ENCODE measurements at places on chromosomes 12 and 14.

- H3K36me3 ChIP-seq: no peaks in the 10 kb centered on the region
- peaks cover 18% of the 10 kb centered on the region for H3K4me1 ChIP-seq
- no peak for DNase-seq
These were observed 46.3 kb downstream of the NTF3 start for GRCh38 chr12:5478081-5478706.

- H3K4me3 ChIP-seq: no peak overlapping the region
- no peak for DNase-seq
- no peaks in the 10 kb centered on the region for H3K36me3 ChIP-seq
- no peak overlapping the region for H3K27ac ChIP-seq
- H3K27me3 ChIP-seq: peaks cover 20% of the 10 kb centered on the region
- H3K4me1 ChIP-seq: no peaks in the 10 kb centered on the region
These were observed 74.3 kb downstream of the EMP1 start for GRCh38 chr12:13270817-13271216.

- H3K4me1 ChIP-seq: no peaks in the 10 kb centered on the region
- peak; percentile 12 for DNase-seq
- H3K27ac ChIP-seq: no peak overlapping the region
- H3K36me3 ChIP-seq: no peaks in the 10 kb centered on the region
- no peaks in the 10 kb centered on the region for H3K27me3 ChIP-seq
These were observed 267.4 kb downstream of the ALG10 start for GRCh38 chr12:34289431-34290380.

GRCh38 chr14:91173221-91173670 is 59.4 kb downstream of the DGLUCY start:
- H3K27me3 ChIP-seq: no peaks in the 10 kb centered on the region
- DNase-seq: peak; percentile 63
- peaks cover 5% of the 10 kb centered on the region for H3K4me1 ChIP-seq
- H3K27ac ChIP-seq: peak overlapping the region; percentile 12

GRCh38 chr12:113906411-113907200 is 59.5 kb downstream of the RBM19 start:
- peaks cover 82% of the 10 kb centered on the region for H3K36me3 ChIP-seq
- H3K4me1 ChIP-seq: no peaks in the 10 kb centered on the region
- no peak overlapping the region for H3K27ac ChIP-seq
- no peaks in the 10 kb centered on the region for H3K27me3 ChIP-seq

- DNase-seq: no peak
- H3K4me3 ChIP-seq: no peak overlapping the region
- H3K27ac ChIP-seq: no peak overlapping the region
- H3K36me3 ChIP-seq: no peaks in the 10 kb centered on the region
These were observed 86.5 kb upstream of the CDKN3 start for GRCh38 chr14:54310151-54310850.

- H3K4me3 ChIP-seq: no peak overlapping the region
- H3K27ac ChIP-seq: no peak overlapping the region
- H3K4me1 ChIP-seq: no peaks in the 10 kb centered on the region
- DNase-seq: no peak
- H3K27me3 ChIP-seq: no peaks in the 10 kb centered on the region
These were observed 1111.1 kb downstream of the BCL11B start for GRCh38 chr14:98160901-98161300.

GRCh38 chr14:90819734-90820393 is 3.6 kb upstream of the TTC7B start:
- H3K4me3 ChIP-seq: no peak overlapping the region
- peaks cover 11% of the 10 kb centered on the region for H3K27me3 ChIP-seq
- DNase-seq: no peak
- no peaks in the 10 kb centered on the region for H3K36me3 ChIP-seq
- no peak overlapping the region for H3K27ac ChIP-seq

DNA sequence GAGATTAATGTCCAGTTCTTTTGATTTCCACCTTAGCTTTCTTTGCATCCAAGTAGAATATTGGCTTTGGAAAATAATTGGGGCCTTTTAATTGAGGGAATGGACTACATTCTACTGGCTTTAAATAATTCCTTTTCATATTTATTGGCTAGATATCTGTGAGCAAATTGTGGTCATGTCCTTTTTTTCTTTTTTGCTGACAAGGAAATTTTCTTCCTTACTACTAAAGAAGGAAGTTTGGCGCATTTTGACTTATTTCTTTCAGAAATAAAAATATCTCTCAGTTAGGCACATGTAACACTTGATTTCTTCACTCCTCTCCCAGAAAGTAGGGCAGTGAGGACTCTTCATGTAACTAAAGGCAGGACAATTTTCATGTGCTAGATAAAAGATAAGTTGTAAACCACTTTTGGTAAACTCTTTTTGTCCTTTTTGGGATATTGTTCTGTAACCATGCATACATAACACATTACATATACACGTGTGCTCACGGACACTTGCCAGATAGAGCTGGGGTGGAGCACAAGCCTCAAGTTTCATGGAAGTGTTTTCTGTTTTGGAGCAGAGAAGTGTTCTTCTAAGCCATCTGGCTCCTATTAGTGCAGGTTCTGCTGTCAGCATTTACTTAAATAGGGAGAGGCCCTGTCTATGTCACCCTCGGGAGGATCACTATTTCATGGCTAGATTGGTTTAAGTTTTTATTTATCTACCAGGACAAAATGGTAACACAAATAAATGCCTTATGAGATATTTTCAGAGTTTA is 85.1 kb upstream of the LRIG3 start:
- H3K27ac ChIP-seq: no peak overlapping the region
- no peaks in the 10 kb centered on the region for H3K27me3 ChIP-seq
- DNase-seq: no peak
- no peak overlapping the region for H3K4me3 ChIP-seq
- H3K4me1 ChIP-seq: no peaks in the 10 kb centered on the region

- DNase-seq: no peak
- no peak overlapping the region for H3K27ac ChIP-seq
- no peaks in the 10 kb centered on the region for H3K36me3 ChIP-seq
- no peak overlapping the region for H3K4me3 ChIP-seq
- H3K27me3 ChIP-seq: peaks cover 8% of the 10 kb centered on the region
- H3K4me1 ChIP-seq: peaks cover 3% of the 10 kb centered on the region
These were observed 77.8 kb upstream of the GRIP1 start for GRCh38 chr12:66756631-66757030.

DNA sequence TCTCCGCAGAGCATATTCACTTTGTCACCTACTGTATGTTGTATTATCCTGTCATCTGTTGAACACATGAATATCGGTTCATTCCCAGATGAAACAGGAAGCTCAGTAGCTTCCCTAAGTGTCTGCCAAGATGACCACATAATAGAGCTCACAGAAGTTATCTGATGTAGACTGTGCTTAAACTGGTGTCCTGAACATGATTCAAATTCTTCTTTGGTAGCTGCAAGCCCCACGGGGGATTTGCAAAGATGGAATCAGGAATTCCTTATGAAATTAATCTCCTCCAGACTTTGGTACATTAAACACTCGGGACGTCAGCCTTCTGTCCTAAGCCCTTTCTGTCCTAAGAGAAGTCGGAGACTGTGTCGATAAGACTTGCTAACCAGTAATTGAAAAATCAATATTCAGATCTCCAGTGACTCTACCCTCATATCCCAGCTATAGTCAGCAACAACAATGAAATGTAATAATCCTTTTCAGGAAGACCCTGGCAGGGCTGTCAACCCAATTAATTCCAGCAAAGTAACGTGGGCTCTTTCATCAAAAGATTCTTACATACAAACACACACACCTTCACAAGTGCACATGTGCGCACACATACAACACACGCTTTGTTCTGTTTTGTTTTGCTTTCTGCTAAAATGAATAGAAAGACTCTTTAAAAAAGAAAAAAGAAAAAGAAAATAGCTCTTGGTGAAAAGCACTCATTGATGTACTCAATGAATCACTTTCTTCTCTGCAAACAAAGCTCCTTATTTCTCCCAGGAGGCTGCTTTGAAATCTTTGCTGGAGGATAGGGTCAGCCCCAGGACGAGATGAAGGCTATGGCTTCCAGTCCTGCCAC is 127.2 kb downstream of the RIMBP2 start:
- H3K4me1 ChIP-seq: no peaks in the 10 kb centered on the region
- no peaks in the 10 kb centered on the region for H3K27me3 ChIP-seq
- DNase-seq: no peak
- no peak overlapping the region for H3K4me3 ChIP-seq

DNA sequence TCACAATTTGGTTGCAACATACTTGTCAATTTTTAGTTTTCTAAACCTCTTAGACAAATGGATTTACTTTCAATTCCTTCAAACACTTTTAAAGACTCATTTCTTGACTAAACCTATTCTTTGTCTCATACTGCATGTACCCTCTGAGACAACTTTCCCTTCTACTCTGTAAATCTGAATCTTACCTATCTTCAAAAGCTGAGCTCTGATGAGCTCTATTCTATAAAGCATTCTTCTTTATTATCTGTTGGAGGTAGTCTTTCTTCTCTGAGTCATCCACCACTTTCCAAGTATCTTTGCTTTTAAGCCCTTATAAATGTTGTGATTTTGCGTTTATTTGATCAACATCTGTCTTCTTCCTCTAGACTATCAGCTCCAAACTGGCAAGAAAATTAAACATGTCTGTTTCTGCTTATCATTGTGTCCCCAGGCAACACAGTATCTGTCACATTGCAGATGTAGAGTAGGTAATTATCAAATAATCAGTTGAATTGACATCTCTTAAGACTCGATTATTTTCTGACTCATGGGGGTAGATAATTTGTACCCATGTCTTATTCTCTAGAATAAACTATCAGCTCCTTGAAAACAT is 265.6 kb upstream of the FAR2 start:
- H3K4me1 ChIP-seq: no peaks in the 10 kb centered on the region
- H3K27ac ChIP-seq: no peak overlapping the region
- H3K27me3 ChIP-seq: no peaks in the 10 kb centered on the region

- no peak overlapping the region for H3K27ac ChIP-seq
- no peaks in the 10 kb centered on the region for H3K27me3 ChIP-seq
- DNase-seq: no peak
- H3K4me1 ChIP-seq: peaks cover 92% of the 10 kb centered on the region
These were observed 13.5 kb downstream of the ATP2B1 start for GRCh38 chr12:89695100-89695499.

DNA sequence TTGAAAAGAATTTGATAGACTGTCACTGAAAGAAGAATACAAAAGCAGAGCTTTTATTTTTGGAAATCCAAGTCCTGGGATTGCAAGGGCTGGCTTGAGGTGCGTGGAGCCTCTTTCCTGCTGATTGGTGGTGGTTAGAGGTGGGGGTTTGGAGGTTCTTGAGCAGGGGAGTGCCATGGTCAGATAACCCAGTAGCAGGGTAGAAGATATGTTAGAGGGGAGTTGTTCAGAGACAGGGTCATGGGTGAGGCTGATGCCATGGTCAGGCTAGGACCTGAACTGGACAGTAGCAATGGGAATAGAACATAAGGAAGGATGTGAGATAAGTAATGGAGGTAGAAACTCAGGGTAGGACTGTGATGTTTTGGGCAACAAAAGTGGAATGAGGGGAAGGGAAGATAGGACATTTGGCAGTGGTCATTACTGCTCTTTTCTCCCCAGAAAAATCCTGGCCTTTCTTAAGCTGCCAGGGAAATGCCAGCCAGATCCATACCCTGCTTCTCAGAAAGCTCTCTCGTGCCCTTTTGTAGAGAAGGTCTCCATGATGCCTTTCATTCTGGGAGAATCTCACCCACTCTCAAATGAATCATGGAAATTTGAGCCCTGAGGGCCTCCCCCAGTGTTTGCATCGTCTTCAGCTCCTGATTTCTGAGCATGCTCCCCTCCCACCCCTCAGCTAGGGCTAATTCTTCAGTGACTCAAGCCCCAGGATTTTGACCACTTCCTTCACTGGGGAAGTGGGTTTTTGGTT is 9.5 kb downstream of the EMP1 start:
- no peak for DNase-seq
- H3K4me1 ChIP-seq: no peaks in the 10 kb centered on the region
- no peak overlapping the region for H3K4me3 ChIP-seq
- peaks cover 34% of the 10 kb centered on the region for H3K27me3 ChIP-seq
- H3K36me3 ChIP-seq: no peaks in the 10 kb centered on the region
- H3K27ac ChIP-seq: no peak overlapping the region

DNA sequence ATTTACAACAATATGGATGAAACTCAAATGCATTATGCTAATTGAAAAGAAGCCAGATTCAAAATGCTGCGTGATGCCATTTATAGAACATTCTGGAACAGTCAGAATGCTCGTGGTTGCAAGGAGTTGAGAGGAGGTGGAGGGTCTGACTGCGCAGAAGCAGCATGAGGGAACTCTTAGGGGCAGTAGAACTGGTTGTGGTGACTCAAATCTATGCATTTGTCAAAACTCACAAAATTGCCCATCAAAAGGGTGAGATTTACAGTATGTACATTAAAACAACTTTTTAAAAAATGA is 113.7 kb upstream of the PDZRN4 start:
- DNase-seq: no peak
- no peaks in the 10 kb centered on the region for H3K36me3 ChIP-seq
- no peak overlapping the region for H3K4me3 ChIP-seq
- H3K27ac ChIP-seq: no peak overlapping the region
- no peaks in the 10 kb centered on the region for H3K27me3 ChIP-seq

GRCh38 chr12:40435251-40435650 is 210.5 kb downstream of the LRRK2 start:
- H3K27ac ChIP-seq: no peak overlapping the region
- no peaks in the 10 kb centered on the region for H3K36me3 ChIP-seq
- H3K4me1 ChIP-seq: no peaks in the 10 kb centered on the region
- peaks cover 7% of the 10 kb centered on the region for H3K27me3 ChIP-seq

DNA sequence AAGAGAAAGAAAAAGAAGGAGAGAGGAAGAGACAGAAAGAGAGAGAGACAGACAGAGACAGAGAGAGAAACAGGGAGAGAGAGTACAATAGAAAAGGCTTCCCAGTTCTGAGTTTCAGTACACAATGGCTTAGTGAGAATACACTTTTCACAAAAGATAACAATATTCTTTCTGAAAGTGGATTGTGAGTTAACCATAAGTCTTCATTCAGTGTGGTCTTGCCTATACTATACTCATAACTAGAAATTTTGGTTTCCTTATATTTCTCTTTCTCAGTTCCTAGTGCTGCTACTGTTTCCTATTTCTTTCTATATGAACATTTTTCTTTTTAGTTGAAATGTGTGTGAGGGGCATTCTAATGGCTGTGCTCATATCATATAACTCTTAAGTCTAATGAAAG is 9.3 kb downstream of the CD163L1 start:
- no peak for DNase-seq
- H3K4me1 ChIP-seq: no peaks in the 10 kb centered on the region
- peaks cover 14% of the 10 kb centered on the region for H3K27me3 ChIP-seq

DNA sequence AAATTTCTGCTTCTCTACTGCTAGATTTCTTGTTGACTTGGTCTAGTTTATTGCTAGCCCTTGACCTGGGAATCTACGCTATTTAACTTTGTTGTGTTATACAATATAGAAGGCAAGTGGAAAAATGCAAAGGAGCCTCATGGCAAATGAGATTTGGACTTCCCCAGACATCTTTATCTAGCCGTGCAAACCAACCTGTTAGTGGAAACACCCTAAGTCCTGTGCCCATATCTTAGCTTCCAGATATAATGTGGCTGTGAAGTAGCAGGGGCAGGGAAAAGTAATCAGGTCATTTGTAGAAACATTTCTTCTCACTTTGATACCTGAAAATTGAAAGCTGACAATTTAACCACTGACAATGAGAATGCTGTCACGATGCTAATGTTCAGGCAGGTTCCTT is 90.7 kb upstream of the ATP2B1 start:
- peaks cover 32% of the 10 kb centered on the region for H3K4me1 ChIP-seq
- H3K4me3 ChIP-seq: no peak overlapping the region
- no peak for DNase-seq
- no peak overlapping the region for H3K27ac ChIP-seq
- H3K27me3 ChIP-seq: no peaks in the 10 kb centered on the region
